ENCODE measurements at places on chromosomes 7 and 10.

GRCh38 chr7:50119815-50120637, 27.0 kb upstream of the ZPBP start:
- DNase-seq: no peak

GRCh38 chr10:96700374-96701099, 19.8 kb downstream of the PIK3AP1 start:
- DNase-seq: no peak

DNA sequence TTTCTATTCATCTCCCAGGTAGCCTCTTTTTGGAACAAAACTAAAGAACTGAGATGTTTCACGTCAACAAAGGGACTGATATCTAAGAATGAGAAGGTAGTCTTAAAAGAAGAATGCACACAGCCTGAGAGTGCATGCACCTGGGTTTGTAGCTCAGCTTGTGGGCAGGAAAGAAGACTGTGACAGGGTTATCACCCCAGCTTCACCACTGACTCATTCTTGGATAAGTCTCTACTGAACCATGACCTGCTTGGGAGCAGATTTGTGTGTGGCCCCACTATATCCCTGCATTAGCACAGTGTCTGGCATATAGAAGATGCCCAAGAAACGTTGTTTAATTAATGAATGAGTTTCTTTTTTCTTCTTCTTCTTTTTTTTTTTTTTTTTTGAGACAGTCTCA, 187.5 kb downstream of the GPAM start:
- DNase-seq: no peak

GRCh38 chr10:95097805-95098204, 28.5 kb upstream of the CYP2C8 start:
- DNase-seq: no peak
